Stimulated activated CD8-positive, alpha-beta memory T cell treated with anti-CD3 and anti-CD28 coated beads, Interleukin-4, amount 100 ng/mL, for 1 hour (primary cell): ENCODE measurements at places on chromosomes 4 and X.

- no peak for DNase-seq
Measured at GRCh38 chrX:131577413-131577812, 33.5 kb downstream of the OR13H1 start.

- no peak for DNase-seq
Measured at GRCh38 chr4:61204353-61205060, 4.4 kb downstream of the ADGRL3 start.

- no peak for DNase-seq
Measured at GRCh38 chr4:65242156-65242846, 428.0 kb downstream of the EPHA5 start.

DNA sequence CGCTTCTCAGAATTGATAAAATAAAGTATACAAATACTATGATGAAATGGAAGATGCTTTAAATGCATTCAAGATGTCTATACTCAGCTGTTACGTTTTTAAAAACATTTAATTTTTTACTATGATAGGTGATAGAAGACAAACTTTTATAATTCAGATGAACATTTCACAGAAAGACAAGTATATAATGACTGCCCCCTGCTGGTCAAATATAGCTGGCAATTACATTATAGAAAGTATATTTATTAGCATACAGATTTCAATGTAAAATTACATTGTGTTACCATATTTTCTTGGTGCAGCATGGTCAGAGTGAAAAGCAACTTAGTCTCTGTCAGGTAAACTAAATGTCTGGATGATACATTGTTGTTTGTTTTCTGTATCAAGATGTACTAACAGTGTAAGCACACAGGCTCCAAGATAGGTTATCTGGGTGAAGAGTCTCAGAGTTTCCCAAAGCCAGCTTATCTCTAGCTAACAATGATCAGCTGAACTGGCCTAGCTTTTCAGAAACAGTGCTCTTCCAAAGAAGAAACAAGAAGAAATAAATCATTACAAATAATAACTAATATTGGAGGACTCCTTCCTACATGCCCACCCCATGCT, 54.1 kb downstream of the SRPX start:
- no peak for DNase-seq

DNA sequence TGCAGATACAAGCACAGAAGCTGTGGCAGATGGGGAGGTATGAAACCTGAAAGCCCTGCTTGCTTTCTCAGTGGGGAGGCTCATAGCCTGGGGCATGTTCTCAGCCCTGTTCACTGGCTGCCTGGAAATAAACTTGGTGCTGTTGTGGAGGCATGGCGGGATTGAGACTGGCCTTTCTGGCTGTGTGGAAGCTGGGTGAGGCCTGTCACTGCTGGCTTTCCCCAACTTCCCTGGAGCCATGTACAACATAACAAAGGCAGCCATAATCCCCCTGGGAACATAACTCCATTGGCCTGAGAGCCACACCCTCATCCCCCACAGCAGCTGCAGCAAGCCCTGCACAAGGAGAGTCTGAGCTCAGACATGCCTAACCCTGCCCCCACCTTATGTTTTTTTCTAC, 237.7 kb upstream of the TLL1 start:
- no peak for DNase-seq
